ENCODE measurements at places on chromosomes 4 and X.

DNA sequence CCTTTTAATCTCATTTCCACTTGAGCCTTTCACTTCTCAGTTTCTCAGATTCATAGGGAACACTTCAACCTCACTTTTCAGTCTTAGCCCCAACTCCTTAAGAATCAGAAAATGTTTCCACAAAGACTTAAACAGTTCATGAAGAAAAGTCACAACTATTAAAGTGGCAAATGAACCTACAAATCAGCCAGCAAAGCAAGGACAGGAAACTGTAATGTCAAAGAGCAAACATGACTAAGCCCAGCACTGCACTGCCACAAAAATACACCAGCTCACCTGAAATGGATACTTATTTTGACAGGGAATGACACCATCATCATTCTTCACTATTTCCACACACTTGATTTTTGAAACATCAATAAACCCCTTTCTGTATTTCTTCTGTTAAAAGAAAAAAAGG, 41.8 kb upstream of the TXK start:
- DNase-seq: no peak

- no peak for DNase-seq
Observed at GRCh38 chrX:15274946-15275345, 5.1 kb upstream of the ASB9 start.

DNA sequence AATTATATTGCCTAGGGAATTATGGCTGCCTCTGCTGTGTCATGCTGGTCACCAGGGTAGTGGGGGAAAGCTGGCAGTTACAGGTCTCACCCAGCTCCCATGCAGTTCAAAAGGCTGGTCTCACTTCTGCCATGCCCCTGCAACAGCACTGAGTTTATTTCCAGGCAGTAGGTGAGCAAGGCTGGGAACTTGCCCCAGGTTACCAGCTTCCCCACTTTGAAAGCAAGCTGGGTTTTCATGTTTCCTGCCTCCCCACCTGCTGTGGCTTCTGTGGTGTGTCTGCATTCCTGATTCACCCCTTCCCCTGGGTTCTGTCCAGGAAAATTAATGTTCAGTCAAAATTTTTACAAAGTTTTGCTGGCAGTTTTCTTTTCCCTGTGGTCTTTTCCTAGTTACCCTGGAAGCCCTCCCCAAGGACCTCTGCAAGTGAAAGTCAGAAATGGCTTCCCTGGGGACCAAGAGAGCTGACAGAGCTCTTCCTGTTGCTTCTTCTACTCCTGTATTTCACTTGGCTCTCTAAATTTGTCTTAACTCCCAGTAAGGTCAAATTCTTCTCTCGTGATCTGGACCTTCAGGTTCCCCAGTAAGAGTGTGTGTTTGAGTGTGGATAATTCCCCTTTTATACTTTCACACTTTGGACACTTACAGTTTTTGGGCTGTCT, 58.5 kb upstream of the AGTR2 start:
- no peak for DNase-seq

- no peak for DNase-seq
Observed at GRCh38 chr4:156660465-156660864, 311.1 kb downstream of the PDGFC start.

DNA sequence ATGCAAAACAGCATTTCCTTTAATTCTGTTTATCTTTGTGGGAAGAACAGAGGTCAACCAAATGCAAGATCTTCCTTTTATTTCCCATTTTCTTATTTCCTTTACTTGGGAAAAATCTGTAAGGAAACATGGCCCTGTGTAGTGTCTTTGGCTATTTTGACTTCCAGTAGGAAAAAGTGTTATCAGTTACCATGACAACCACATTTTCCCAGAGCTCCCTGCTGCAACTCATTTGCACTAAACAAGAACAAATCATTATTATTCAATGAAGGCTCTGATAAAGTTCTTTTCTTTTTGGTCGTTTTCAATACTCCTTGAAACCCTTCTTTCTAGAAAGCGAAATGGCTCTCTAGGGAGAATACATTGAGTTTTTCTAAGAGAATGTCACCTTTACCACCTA, 117.2 kb upstream of the DDX53 start:
- DNase-seq: no peak

- no peak for DNase-seq
Observed at GRCh38 chrX:54934890-54935289, 14.3 kb downstream of the TRO start.

GRCh38 chr4:183183906-183184535, 85.0 kb downstream of the WWC2 start:
- DNase-seq: no peak

- no peak for DNase-seq
Observed at GRCh38 chr4:40939856-40940255, 190.1 kb downstream of the NSUN7 start.

- DNase-seq: no peak
Observed at GRCh38 chr4:183082053-183082452, 17.0 kb upstream of the WWC2 start.

GRCh38 chr4:83686166-83686565, 150.3 kb downstream of the GPAT3 start:
- DNase-seq: no peak

GRCh38 chr4:154310578-154310977, 181.0 kb downstream of the DCHS2 start:
- no peak for DNase-seq

DNA sequence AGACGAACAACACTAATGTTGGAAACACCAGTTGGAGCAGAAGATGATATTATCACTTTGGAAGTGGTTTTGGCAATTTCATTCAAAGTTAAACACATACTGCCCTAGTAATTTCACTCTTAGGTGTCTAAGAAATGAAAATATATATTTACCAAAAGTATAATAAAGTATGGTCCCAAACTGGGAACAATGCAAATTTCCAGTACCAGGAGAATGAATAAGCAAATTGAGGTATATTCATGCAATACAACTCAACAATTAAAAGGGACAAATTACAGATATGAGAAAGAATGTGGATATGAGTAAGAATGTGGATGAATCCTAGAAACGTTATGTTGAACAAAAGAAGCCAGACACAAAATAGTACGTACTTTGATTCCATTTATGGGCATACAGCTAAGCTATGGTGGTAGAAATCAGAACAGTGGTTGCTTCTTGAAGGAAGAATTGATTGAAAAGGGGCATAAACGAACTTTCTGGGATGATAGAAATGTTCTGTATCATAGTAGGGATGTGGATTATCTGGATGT, 10.0 kb downstream of the ELMOD2 start:
- no peak for DNase-seq

- no peak for DNase-seq
Observed at GRCh38 chr4:139692309-139693012, 26.8 kb downstream of the MGST2 start.

DNA sequence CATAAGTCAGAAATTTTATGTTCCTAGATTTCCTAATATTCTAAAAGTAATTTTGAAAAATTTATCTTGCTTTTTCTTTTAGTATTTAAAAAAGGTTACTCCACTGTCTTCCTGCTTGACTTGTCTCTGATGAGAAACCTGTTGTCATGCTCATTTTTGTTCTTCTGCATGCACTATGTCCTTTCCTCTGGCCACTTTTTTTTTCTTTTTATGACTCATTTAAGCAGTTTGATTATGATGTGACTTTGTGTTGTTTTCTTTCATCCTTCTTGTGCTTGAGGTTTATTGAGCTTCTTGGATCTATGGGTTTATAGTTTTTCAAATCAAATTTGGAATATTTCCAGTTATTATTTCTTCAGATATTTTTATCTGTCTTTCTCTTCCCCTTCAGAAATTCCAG, 12.0 kb upstream of the UFSP2 start:
- no peak for DNase-seq

DNA sequence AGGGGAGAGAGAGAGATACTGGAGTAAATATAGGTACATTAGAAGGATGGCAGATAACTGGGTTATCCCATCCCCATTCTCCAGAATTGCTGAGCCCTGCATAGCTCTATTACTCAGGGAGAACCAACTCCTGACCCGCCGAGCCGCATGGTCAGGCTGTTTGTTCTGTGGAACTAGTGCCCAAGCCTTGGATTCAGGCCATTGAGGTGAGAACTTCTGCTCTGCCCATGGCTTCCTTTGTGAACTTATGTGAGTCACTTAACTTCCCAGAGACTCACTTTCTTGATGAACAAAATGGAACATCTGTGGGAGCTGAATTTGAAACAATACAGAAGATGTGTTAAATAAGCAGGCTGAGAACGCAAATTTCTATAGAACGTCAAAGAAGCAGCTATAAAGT, 54.2 kb downstream of the SPATA18 start:
- DNase-seq: no peak

- no peak for DNase-seq
Observed at GRCh38 chr4:704971-705277, 708 bp upstream of the PCGF3 start.

DNA sequence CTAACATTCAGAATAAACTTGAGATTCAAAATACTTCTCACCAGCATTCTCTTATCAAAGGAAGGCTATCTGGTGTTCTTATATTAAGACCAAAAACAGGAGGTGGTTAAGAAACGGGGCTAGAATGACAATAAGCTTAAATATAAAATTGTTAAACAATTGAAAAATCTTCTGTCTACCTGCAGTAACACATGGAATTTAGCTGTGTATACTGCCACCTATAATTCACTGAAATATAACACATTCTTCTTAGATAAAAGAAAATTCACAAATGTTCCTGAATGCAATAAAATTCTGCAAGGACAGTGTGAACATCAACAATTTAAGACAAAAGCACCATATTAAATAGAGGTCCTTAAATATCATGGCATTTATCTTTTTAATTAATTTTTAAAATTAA, 11.5 kb upstream of the PCDH10 start:
- DNase-seq: no peak

GRCh38 chr4:31580843-31581242, 860.7 kb downstream of the PCDH7 start:
- DNase-seq: no peak

DNA sequence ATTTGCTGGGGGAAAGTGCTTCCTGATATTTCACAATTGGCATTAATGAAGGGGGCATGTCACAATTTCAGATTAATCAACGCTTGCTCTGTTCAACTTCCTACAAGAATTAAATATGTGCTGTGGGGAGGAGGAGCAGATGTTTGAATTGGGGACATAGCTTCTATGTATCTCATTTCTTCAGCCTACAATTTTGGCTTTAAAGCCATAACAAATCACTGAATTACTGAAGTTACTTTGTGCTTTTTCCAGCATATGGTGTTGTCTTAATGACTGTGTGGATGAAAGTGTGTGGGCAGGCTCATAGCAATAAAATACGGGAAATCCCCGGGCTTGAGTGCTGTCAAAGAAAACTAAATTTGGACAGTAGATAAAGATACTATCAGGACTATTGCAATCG, 813 bp downstream of the TLR7 start:
- DNase-seq: no peak

GRCh38 chrX:137431693-137432488, 134.0 kb upstream of the ZIC3 start:
- no peak for DNase-seq

GRCh38 chr4:187604984-187605383, 390.6 kb upstream of the ZFP42 start:
- DNase-seq: no peak

All from activated CD4-positive, alpha-beta T cell treated with anti-CD3 and anti-CD28 coated beads for 48 hours (primary cell).